NCI-H2227 treated with DMSO at 0.1 percent for 48 hours (cell line): ENCODE measurements at places on chromosomes 7 and 10.

GRCh38 chr7:155469311-155470185 lies 11.6 kb downstream of the EN2 start:
- no peak for DNase-seq

GRCh38 chr10:122164023-122164601 lies 107.0 kb upstream of the BTBD16 start:
- peak; percentile 56 for DNase-seq

DNA sequence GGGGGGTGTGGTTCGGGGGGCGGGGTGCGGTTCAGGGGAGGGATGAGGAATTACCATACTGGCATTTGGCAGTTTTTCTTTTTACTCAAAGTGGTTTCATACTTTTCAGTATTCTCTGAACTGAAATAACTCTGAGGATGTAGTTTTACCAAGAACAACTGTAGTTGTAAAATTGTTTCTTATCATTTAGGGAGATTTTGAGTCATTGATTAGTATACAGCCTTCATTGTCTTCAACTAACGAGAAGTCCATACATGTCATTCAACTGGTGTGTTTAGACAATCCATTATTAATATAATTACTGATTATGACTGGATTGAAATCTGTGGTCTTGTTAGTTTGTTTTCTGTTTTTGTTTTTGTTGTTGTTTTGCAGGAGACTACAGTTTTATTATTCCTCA lies 40.8 kb downstream of the COPG2 start:
- no peak for DNase-seq

GRCh38 chr7:2894118-2894940 lies 50.2 kb upstream of the GNA12 start:
- no peak for DNase-seq

DNA sequence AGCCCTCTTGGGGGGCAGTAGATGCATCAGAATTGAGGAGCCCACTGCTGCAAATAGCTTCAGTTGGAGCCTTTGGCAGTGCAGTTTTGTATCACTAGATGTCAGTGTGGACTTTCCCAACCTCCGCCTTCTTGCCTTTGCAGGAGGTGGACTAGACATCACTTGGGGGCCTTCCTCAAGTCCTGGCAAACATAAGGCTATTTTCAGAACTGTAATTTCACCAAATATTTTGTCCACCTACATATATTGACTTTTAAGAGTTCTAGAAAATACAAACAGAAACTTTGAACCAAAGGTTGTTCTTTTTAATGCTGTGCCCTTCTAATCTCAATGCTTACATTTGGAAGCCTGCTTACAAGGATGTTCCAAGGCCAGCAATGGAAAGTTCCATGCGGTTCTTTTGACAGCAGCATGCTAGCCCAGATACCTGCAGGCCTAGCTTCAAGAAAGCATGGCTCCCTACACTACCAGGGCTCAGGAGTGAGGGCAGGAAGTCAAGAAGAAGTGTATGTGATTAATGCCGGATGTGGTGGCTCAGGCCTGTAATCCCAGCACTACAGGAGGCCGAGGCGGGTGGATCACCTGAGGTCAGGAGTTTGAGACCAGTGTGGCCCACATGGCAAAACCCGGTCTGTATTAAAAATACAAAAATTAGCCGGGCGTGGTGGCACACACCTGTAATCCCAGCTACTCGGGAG lies 8.0 kb upstream of the ZNRF2 start:
- peak; percentile 12 for DNase-seq

DNA sequence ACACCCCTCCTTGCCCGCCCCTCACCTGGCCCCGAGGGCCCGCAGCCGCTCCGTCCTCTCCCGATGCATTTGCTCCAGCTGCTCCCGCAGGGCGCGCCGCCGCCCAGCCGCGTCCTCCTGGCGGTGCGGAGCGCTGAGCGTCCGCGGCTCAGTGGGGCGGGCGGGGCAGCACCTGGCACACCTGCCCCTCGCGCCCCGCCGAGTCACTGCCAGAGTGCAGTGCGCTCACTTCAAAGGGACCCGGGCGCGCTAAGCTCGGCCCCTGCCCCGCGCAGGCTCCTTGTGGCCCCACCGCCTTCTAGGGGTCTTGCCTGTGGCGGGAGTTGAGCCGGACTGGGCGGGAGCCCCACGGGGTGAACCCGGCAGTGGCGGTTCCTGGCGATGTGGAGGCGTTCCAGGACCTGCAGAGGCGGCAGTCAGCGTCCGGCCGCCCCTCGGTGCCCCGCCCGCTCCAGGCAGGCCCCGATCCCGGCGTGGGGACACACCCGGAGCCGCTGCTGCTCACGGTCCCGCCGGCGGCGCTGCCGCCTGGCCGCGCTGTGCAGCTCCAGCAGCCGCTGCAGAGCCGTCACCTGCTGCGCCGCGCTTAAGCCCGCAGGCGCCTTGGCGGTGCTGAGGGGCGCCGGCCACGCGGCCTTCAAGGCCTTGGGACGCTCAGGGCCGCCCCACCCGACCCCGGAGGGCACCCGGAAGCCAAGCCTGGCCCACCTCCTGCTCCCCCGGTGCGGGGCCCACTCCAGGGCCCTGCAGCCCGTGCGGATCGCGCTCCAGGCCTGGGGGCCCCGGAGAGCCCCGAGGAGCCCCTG lies 6.7 kb downstream of the ATP6V1F start:
- no peak for DNase-seq

- DNase-seq, result no peak
These were observed 7.8 kb downstream of the AFAP1L2 start for GRCh38 chr10:114396464-114396863.

DNA sequence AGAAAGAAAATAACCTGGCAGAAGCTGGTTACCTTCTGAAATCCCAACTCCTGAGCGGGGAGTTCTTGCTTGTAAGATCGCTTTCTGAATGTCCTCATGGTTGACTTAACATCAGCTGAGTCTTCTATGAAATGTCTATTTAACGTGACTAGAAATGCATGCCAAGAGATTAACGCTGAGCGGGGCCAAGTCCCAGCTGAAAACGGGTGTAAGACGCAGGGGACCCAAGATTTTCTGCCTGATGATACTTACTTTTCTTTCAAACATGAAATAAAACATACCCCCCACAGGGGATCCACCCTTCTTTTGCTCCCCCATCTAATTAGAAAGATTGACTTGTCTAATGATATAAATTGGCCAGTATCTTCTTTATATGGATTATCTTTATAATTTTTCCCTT lies 14.9 kb downstream of the OR9A2 start:
- DNase-seq, result no peak

GRCh38 chr7:100642534-100642907 lies 1.2 kb upstream of the TFR2 start:
- DNase-seq, result no peak

DNA sequence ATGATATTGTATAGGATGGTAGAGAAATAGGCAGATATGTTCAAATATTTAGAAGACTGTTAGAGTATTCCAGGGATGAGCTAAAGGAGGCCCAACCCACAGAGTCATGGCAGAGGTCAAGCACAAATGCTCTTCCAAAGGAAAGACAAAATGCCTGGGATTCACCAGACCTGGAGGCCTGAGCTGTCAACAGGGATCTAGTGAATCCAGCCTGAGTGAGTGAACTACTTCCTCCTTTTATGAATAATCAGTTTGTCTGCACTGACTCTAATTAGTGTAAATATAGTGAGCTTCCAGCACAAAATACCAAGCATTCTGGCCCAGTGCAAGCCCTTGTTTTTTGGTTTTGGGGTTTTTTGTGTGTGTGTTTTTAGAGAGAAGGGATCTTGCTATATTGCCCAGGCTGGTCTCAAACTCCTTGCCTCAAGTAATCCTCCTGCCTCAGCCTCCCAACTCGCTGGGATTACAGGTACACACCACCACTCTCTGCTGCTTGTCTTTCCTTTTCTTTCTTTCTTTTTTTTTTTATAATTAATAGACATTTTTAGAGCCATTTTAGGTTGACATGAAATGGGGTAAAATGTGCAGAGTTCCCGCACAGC lies 244.4 kb downstream of the SKIDA1 start:
- no peak for DNase-seq

DNA sequence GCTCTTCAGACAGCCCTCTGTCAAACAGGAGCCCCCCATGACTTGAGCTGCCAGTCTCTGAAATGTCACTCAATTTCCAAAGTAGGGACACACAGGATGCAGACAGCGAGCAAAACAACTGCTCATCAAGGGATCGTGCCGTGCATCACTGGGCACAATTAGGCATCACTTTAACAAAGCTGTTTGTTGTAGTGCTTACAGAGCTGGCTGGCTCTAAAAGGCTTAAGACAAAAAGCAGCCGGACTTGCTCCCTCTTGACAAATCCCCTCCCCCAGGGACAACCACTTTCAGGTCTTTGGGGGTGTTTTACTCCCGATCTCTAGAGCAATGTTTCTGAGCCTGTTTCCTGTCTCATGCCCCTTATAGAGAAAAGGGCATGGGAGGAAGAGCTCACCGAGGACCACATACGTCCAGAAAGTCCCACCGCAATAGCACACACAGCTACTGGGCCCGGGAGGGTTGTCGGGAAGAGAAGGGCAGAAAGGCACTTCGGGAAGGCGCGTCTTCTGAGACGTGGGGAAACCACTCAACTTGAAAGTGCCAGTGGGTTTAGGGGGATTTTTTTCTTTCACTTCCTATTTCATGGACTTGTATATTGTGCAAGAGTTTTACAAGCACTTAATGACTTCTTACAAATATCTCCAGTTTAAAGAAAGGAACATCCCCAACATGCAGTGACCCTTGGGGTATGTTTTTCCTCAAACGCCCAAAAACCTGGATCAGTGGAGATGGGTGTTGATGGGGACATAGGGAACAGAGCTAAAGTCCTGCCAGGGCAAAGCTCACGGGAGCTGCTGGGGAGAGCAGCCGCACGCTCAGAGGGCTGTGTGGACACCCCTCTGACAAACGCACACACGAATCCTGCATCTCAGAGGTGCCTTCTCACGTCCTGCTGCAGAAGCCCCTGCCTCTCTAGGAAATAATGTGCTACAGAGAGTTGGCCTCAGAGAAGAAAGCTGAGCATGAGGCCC lies 27.1 kb downstream of the LRRC20 start:
- no peak for DNase-seq

GRCh38 chr10:105188737-105189462 lies 547.8 kb downstream of the SORCS3 start:
- no peak for DNase-seq

DNA sequence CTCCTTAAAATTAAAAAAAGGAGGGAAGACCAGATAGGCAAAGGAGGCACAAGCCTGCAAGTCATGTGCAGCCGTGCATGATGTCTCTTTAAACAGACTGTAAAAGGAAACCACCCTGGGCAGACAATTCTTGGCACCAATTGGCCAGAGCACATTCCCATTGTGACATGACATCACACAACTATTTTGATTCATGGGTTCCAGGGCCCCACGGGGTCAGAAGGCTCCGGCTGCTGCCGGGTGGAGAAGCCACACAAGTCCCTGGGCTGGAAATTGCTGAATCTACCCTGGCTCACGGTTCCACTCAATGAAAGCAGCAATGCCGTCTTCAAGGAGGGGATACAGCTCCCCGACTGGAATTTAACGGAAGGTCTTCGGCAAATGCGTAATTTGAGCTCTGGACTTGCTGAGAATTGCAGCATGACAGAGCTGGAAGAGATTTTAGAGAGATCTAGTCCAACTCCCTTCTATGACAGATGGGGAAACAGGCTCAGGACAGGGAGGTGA lies 140.5 kb downstream of the PRKAG2 start:
- DNase-seq, result peak; percentile 89

- DNase-seq, result no peak
These were observed 175.2 kb upstream of the ASAH2 start for GRCh38 chr10:50426485-50426884.

- no peak for DNase-seq
These were observed 67.4 kb downstream of the GBF1 start for GRCh38 chr10:102312683-102313082.

DNA sequence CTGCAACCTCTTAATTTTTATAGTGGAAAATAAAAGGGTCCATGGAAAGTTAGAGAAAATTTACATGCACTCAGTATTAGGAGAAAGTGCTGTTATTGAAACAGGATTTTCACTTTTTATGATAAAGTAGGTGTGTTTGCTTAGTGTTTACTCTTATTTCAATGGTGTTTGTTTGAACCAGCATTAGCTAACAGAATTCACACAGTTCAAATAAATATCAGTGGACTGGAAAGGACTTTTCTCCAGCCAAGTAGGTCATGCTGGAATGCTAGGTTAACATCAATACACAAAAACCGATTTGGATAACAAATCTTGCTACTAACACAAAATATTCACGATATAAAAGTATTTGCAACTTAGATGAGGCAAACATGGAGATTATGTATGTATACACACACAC lies 49.4 kb upstream of the BET1 start:
- no peak for DNase-seq

DNA sequence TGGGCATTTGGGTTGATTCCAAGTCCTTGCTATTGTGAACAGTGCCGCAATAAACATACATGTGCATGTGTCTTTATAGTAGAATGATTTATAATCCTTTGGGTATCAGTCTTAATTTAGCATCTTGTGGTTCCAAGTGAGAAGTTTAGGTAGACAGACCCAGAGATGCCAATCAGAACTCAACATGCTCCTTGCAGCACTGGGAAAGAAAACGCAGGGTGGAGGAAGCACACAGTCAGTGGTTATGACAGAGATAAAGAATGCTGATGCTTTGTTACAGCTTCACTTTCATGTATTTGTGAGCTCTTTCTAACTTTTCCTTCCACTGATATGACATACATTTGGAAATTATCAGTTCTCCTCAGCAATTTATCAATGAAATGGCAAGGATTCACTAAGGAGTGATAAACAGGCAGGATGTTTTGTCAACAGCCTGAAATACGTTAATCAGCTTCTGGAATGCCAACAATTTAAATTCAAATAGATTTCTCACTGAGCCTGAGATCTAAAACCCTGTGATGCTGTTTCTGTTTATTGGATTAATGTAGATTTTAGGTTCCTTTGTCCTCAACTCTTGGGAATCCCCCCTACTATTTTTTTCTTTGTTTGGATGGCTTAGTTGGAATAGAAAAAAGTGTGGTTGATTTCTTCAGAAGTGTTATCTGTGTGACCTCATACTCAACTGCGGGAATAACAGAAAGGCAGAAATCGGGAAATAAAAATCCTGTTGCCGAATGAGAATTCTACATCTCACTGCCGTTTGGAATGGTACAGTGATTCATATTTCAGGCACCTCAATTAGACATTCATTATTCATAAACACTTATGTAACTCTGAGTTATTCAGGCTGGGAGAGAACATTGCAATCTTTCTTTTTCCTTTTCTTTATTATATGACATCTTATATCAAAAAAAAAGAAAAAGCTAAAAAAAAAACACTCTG lies 675.0 kb downstream of the CNTNAP2 start:
- DNase-seq, result no peak

DNA sequence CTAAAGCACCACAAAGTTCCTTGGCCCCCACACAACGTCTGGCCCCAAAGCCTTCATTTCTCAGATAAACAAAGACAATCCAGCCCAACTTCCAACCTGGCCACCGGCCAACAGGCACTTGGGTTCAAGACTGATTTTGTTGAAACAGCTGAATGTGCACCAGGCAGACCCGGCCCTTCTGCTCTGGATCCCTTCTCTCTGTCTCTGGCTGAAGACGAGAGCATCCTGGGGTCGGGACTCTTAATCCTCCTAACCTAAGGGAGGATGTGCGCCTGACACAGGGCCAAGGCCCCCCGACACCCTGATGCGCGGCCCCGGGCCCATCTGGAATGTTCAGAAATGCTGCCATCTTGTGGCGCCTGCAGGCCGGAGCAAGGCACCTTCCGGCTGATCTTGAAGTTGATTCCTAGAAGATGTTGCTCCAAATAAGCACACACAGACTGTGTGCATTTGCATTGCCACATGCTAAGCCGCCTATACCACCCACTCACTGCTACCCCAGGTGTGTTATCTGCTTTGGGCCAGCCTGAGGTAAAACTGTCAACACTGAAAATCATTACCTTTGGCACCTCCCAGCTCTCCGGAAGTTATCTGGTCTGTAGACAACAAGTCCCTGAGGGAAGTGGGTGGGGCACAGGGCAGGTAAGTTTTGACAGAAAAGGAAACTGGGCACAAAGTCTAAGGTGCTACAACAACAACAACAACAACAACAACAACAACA lies 98.4 kb upstream of the HABP2 start:
- DNase-seq, result peak; percentile 8

- no peak for DNase-seq
These were observed 1024.8 kb downstream of the LRMDA start for GRCh38 chr10:76456197-76456596.
